SK-N-SH (cell line): ENCODE measurements at places on chromosomes 6 and 20.

DNA sequence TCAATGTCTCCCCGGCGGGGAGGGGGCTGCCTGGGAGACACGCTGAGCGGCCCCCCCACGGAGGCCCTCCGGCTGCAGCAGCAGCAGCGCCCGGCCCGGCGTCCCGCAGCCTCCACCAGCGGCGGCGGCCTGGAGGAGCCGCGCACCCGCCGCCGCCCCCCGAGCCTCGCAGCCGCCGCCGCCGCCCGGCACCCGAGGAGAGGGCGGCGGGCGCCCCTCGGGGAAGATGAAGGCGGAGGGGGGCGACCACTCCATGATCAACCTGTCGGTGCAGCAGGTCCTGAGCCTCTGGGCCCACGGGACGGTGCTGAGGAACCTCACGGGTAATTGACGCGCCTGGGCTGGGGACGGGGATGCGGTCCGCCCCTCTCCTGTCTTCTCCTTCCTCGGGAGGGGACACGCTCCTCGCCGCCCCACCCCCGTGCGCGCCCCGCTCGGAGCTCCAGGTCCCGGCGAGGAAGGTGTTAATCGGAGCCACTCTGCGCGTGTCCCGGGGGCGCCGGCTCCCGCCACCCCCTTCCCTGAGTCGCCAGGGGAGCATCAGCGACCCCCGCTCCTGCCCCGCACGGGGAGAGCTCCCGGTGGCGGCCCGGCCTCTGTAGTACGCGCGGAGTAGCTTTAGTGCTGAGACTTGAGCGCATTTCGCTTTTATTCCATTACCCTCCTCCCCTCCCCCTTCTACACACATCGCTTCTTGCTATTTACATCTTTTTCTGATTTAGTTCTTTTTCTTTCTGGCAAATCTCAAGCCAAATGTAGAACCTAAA lies 686 bp downstream of the TMEM170B start:
- H3K36me3 ChIP-seq: no peaks in the 10 kb centered on the region
- DNase-seq: peak; percentile 70
- no peaks in the 10 kb centered on the region for H3K4me1 ChIP-seq

DNA sequence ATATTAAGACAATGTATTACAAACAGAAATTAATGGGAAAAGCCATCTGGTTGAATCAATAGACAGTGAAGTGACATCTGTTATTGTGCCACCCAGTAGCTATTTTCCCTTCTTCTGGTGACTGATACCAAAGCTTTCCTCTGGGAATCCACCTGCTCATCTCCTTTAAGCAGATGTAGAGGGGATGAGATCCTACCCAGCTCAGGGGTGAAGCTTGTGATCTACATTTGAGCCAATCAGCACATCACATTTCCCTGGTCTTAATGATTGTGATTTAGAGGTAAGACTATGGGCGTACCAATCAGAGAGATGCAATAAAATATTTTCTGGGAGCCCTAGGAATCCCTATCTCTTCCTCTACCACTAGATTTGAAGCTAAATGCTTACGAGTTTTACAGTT lies 782.9 kb downstream of the PTPRT start:
- no peaks in the 10 kb centered on the region for H3K27me3 ChIP-seq
- no peak for DNase-seq
- no peaks in the 10 kb centered on the region for H3K36me3 ChIP-seq

GRCh38 chr20:45835329-45835765 lies 1.7 kb downstream of the SNX21 start:
- H3K27ac ChIP-seq: no peak overlapping the region
- H3K36me3 ChIP-seq: peaks cover 8% of the 10 kb centered on the region
- H3K4me1 ChIP-seq: peaks cover 8% of the 10 kb centered on the region; the same call in 1 of the 2 replicates
- H3K4me3 ChIP-seq: peak overlapping the region; percentile 68; the same call in 1 of the 2 replicates

GRCh38 chr6:149059557-149059956 lies 258.0 kb upstream of the TAB2 start:
- DNase-seq: no peak
- H3K4me3 ChIP-seq: no peak overlapping the region
- 0 out of 2 replicates have a peak, but pooled peaks cover 8% of the 10 kb centered on the region for H3K4me1 ChIP-seq

DNA sequence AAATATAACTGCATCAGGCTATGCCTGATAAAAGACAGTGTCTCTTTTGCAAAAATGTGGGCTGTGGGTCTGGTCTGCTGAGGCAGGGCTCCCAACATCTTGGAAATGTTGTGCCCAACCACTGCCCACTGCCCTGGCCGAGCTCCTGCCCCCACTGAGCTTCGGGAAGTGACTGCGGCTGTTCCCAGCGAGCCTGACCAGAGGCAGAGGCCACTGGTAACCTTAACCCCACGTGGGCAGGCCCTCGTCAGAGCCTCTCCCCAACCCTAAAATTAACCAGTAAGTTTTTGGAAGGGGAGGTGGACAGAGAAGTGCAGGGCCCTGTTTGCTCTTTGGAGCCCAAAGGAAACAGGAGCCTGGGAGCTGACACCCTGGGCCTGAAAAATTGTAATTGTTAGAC lies 225.9 kb downstream of the MAFB start:
- H3K27ac ChIP-seq: no peak overlapping the region
- peaks cover 3% of the 10 kb centered on the region for H3K4me1 ChIP-seq
- no peaks in the 10 kb centered on the region for H3K36me3 ChIP-seq
- H3K27me3 ChIP-seq: no peaks in the 10 kb centered on the region

DNA sequence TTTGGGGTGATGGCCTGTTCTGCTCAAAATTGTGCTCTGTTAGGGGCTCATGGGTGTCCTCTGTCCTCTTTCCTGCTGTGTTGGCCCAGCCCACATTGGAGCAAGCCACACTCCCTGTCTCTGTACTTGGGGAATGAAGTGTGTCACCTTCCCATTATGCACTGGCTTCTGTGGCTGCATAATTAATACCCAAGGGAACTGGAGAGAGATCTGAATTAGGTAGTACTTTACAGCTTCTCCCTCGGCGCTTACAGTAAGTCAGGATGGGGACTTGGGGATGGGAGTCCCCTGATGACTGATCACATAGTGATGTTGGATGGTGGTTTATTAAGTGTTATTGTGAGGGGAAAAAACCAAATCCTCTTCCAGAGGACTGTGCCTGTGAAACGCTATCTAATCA lies 116.6 kb downstream of the FOXO3 start:
- no peak overlapping the region for H3K4me3 ChIP-seq
- H3K36me3 ChIP-seq: peaks cover 7% of the 10 kb centered on the region; the same call in 1 of the 2 replicates
- peak overlapping the region; percentile 23; the same call in 1 of the 2 replicates for H3K27ac ChIP-seq
- peaks cover 40% of the 10 kb centered on the region for H3K4me1 ChIP-seq
- DNase-seq: no peak

- H3K27me3 ChIP-seq: peaks cover 13% of the 10 kb centered on the region; the same call in 1 of the 2 replicates
- H3K27ac ChIP-seq: no peak overlapping the region
- no peak for DNase-seq
- no peaks in the 10 kb centered on the region for H3K4me1 ChIP-seq
- no peak overlapping the region for H3K4me3 ChIP-seq
Observed at GRCh38 chr20:46905364-46906125, 10.9 kb downstream of the EYA2 start.

DNA sequence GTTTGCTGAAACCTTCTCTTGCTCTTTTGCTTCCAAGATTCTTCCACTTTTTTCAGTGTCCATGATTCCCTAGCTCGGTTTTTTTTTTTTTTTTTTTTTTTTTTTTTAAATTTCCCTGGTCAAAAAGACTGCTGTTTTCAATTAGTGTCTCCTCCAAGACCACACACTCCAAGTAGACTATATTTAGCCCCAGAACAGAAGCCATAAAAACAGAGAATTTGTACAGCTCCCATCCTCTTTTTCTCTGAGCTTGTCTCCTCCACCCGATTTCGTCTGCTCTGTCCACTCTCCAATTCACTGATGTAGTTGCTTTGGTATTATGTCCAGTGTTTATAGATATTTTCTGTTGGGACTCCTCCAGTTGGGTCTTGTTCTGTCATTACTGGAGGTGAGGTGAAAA lies 37.6 kb downstream of the RSPH3 start:
- H3K27ac ChIP-seq: no peak overlapping the region
- no peaks in the 10 kb centered on the region for H3K36me3 ChIP-seq
- H3K27me3 ChIP-seq: no peaks in the 10 kb centered on the region
- no peaks in the 10 kb centered on the region for H3K4me1 ChIP-seq

DNA sequence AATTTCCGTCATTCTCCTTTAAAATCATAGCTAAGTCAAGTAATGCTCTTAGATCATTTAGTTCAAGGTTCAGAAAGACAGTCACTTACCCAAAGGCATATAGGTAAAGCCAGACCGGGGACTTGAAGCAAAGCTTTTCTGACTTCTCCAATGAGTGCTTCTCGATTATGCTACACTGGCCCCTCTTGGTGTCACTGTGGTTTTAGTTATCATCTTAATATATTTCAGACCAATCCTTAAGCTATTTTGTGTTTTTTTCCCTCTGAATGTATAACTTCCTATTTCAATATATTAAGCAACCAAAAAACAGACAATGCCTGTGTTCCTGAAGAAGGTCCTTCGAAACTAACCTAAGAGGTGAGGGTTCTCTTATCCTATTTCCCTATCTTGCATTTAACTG lies 3.9 kb downstream of the PRDM1 start:
- H3K27me3 ChIP-seq: no peaks in the 10 kb centered on the region
- H3K36me3 ChIP-seq: peaks cover 5% of the 10 kb centered on the region; the same call in 1 of the 2 replicates
- no peak overlapping the region for H3K27ac ChIP-seq
- peak overlapping the region; percentile 19; the same call in 1 of the 2 replicates for H3K4me3 ChIP-seq
- no peak for DNase-seq
- peaks cover 13% of the 10 kb centered on the region; the same call in 1 of the 2 replicates for H3K4me1 ChIP-seq

GRCh38 chr6:108437821-108438220 lies 122.9 kb upstream of the FOXO3 start:
- no peaks in the 10 kb centered on the region for H3K27me3 ChIP-seq
- no peak for DNase-seq
- H3K36me3 ChIP-seq: no peaks in the 10 kb centered on the region

GRCh38 chr6:47303342-47303741 lies 6.4 kb downstream of the TNFRSF21 start:
- H3K4me1 ChIP-seq: peaks cover 3% of the 10 kb centered on the region
- no peak overlapping the region for H3K4me3 ChIP-seq
- DNase-seq: no peak
- no peaks in the 10 kb centered on the region for H3K36me3 ChIP-seq
- H3K27me3 ChIP-seq: no peaks in the 10 kb centered on the region; the same call in 1 of the 2 replicates
- no peak overlapping the region for H3K27ac ChIP-seq

GRCh38 chr20:50848846-50849673 lies 54.2 kb downstream of the BCAS4 start:
- H3K27ac ChIP-seq: no peak overlapping the region
- H3K27me3 ChIP-seq: no peaks in the 10 kb centered on the region
- peaks cover 9% of the 10 kb centered on the region for H3K4me1 ChIP-seq
- no peak overlapping the region for H3K4me3 ChIP-seq

DNA sequence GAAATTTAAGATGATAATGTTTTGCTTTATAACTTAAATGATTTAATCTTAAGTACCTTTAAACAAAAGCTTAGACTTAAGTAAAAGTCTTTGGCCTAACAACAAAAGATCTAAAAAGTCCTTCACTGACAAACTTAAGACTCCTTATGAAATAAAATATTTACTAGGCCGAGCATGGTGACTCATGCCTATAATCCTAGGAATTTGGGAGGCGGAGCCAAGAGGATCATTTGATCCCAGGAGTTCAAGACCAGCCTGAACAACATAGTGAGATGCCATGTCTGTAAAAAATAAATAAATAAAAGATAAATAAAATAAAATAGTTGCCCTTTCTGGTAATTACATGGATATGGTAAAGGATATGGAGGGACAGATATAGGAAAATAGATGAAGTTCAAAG lies 12.4 kb downstream of the KATNA1 start:
- no peak for DNase-seq
- H3K36me3 ChIP-seq: peaks cover 6% of the 10 kb centered on the region
- no peaks in the 10 kb centered on the region for H3K27me3 ChIP-seq
- H3K4me3 ChIP-seq: no peak overlapping the region
- H3K27ac ChIP-seq: no peak overlapping the region
- no peaks in the 10 kb centered on the region for H3K4me1 ChIP-seq

DNA sequence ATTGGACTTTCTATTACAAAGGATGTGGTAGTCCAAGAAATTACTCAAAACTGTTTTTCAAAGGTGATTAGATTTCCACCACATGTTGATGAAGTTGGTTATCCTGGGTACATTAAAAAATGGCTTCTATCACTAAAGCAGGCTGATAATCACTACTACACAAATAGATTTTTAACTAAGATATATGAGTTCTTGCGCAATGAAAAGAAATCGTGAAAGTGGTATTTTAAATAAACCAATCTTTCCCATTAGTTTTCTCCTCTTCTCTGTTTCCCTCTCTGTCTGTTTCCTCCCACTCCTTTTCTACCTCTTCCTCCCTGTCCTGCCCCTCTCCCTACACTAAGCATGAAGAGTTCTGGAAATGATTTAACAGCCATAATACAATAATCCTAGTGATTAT lies 487.9 kb upstream of the CITED2 start:
- DNase-seq: no peak
- no peaks in the 10 kb centered on the region for H3K4me1 ChIP-seq
- no peaks in the 10 kb centered on the region for H3K36me3 ChIP-seq
- no peaks in the 10 kb centered on the region for H3K27me3 ChIP-seq
- H3K27ac ChIP-seq: no peak overlapping the region
- no peak overlapping the region for H3K4me3 ChIP-seq
